ENCODE measurements at places on chromosomes 12 and 14. TPM values are rescaled to one million over a fixed set of nuclear protein-coding genes. Genes with fewer than 3 reads are reported as not detected.

DNA sequence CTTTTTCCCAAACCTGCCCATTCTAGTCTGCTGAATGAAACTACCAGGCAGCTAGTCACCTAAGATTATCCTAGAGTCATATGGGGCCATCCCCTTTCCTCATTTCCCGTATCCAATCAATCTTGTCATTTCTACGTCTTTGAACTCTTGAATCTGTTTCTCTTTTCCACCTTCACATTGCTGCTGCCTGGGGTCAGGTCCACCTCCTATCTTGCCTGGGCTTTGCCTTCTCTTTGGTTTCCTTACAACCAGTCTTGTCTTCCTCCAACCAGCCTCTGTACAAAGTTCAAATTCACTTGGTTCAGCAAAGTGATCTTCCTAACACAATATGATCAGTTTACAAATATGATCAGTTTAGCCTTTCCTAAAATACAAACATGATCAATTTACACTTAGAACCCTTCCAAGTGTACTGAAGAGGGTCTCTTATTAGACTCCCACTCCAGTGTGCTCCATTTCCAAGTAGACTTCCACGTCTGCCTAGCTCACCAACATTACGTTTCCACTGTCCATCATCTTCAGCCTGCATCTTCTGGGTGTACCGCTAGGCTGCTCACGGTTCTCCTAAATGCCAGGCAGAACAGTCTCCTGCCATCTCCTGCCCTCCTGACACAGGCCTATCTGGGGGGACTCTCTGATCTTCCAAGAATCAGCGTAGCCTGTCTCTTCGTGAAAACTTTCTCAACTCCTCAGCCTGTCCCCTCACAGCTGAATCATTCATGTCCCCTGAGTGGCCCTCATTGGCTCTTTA is 4.1 kb upstream of the ACVR1B start:
- peak; percentile 21 for DNase-seq
- H3K36me3 ChIP-seq, result no peaks in the 10 kb centered on the region
- H3K4me3 ChIP-seq, result no peak overlapping the region
- H3K4me1 ChIP-seq, result no peaks in the 10 kb centered on the region
- no peak overlapping the region for H3K27ac ChIP-seq

- H3K36me3 ChIP-seq, result no peaks in the 10 kb centered on the region
- H3K4me3 ChIP-seq, result no peak overlapping the region
- no peaks in the 10 kb centered on the region for H3K27me3 ChIP-seq
- H3K4me1 ChIP-seq, result peaks cover 4% of the 10 kb centered on the region
Observed at GRCh38 chr14:68241862-68242487, 422.4 kb downstream of the RAD51B start.

Gene SLC38A4
- 436 TPM for total RNA-seq

GRCh38 chr12:105677672-105678071 is 347.2 kb downstream of the C12orf75 start:
- no peaks in the 10 kb centered on the region for H3K27me3 ChIP-seq
- DNase-seq, result no peak
- H3K36me3 ChIP-seq, result no peaks in the 10 kb centered on the region
- H3K27ac ChIP-seq, result no peak overlapping the region

Gene NEUROD4
- not detected for total RNA-seq
